Stimulated activated CD8-positive, alpha-beta memory T cell treated with anti-CD3 and anti-CD28 coated beads, Interleukin-4, amount 100 ng/mL, for 48 hours (primary cell): ENCODE measurements at places on chromosomes 3 and 15.

GRCh38 chr3:186283651-186284348, 78.2 kb downstream of the DGKG start:
- DNase-seq: no peak

GRCh38 chr3:168134931-168135330, 39.2 kb upstream of the GOLIM4 start:
- no peak for DNase-seq

- DNase-seq: no peak
Observed at GRCh38 chr3:12336099-12336498, 47.2 kb downstream of the PPARG start.

- DNase-seq: no peak
Observed at GRCh38 chr3:121443456-121443855, 102.3 kb downstream of the POLQ start.

DNA sequence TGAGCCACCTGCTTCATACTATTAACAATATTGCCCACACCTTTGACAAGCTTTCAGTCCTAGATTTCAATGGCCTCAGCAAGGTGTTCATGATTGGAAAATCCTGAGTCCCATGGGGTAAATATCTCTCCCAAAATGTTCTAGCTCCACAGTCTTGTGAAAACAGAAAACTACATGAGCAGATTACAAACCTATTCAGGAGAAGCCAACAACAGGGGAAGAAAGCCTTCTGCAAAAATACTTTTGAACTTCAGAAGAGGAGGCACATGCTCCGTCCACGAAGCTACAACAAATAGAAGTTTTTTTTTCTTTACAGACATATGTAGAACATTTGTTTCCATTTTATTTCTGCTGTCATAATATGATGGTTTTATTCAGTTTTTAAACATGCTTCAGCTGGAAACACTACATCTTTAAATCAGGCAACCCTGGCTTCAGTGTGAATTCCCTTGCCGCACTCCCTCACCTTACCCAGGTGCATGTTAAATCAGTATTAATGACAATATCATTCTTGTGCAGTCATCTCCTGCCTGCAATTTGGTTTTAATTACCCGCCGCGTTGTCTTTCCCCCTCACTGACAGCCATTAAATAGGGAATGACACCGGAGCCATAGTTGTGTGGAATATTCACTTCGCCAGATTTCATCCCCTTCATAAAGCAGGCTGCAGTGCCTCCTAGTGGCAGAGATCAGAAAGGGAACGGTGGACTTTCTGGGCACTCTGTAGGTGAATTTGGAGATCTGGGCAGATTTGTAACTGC, 725.5 kb upstream of the ARRDC4 start:
- peak; percentile 59 for DNase-seq

GRCh38 chr15:75532413-75533250, 46.5 kb downstream of the PTPN9 start:
- DNase-seq: no peak

DNA sequence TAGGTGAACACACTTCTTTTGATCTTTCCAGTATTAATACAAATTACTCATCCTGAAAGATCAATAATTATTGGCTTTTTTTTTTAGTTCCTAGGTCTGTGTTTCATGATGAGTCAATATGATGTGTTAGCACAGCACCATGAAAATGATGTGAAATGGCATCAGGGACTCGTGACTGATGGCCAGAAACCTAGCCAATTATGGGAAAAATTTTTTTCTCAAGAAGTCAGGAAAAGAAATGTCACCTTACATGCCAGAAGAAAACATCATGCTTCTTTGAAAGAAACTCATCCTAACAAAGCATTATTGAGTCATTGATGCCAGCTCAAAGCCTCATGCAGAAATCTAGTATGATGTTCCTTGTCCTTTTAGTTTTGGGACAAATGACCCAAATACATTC, 468.3 kb upstream of the CBLB start:
- no peak for DNase-seq

GRCh38 chr3:189621948-189622603, 9.1 kb upstream of the TP63 start:
- DNase-seq: no peak

- DNase-seq: no peak
Observed at GRCh38 chr3:14414846-14415464, 12.5 kb downstream of the SLC6A6 start.

- peak; percentile 80 for DNase-seq
Observed at GRCh38 chr15:52528564-52529340, at the start of gene MYO5A. Gene MYO5A (minus strand): TSS chr15:52528880. CDS start chr15:52528806, 74 bp downstream.

DNA sequence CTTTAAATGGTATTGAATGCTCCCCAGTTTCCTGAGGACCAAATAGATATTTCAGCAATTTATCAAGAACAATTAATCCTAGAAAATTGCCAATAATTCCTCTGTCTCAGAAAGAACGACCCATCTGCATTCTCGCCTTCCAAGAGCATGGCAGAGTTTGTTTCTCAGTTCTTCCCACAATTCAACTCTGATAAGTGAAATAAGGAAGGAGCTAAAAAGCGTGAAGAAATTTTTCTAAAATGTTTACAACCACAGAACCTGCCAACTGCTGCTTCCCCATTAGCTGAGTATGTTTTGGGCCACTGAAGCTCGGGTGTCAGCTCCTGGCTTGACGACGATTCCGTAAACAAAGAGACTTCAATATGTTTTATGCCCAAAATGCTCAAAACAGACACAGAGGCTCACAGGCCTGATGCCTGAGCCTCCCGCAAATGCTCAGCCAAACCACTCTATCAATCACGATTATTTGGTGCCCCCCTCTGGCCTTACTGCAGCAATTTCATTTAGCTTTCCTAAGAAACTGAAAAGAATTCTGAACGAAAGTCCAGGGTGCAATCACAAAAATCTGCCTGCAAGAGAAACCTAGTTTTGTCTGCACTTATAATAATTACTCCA, 259.2 kb upstream of the CCDC54 start:
- peak; percentile 25 for DNase-seq

DNA sequence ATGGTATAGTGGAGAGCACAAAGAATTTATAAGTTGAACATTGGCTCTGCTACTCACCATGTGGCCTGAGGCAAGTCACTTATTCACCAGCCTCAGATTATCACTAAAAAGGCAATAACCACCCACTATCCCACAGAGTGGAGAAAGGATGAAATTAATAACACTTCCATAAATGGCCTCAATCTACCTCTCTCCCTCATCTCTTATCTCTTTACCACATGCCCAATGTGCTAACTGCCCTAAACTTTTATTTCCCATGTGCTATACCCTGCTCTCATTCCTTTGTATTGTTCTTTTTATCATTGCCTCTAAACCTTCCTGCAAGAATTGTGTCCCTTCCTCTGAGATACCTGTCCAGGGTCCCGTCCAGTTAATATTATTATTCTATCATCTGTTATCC, 26.0 kb downstream of the SLC12A6 start:
- DNase-seq: no peak
